ENCODE measurements at places on chromosomes 16 and 17.

GRCh38 chr17:11564589-11565380, 33.5 kb upstream of the DNAH9 start:
- ATAC-seq = no peak

GRCh38 chr16:75579281-75579834, 13.2 kb downstream of the GABARAPL2 start:
- ATAC-seq = no peak

DNA sequence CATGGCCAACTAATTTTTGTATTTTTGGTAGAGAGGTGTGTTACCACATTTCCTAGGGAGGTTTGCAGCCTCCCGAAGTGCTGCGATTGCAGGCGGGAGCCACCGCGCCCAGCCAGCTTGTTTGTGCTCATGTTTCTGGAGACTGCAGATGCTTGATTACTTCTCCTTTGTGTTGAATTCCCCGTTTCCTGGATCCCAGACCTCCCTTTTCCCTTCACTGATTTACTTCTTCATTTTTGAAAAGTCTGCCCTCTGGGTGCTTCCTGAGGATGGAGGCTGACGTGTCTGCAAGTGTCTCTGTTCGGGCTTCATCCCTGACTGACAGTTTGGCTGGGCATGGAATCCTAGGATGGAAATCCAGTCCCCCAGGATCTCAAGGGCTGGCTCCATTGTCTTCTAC, 7.0 kb upstream of the TRIM47 start:
- ATAC-seq = no peak

DNA sequence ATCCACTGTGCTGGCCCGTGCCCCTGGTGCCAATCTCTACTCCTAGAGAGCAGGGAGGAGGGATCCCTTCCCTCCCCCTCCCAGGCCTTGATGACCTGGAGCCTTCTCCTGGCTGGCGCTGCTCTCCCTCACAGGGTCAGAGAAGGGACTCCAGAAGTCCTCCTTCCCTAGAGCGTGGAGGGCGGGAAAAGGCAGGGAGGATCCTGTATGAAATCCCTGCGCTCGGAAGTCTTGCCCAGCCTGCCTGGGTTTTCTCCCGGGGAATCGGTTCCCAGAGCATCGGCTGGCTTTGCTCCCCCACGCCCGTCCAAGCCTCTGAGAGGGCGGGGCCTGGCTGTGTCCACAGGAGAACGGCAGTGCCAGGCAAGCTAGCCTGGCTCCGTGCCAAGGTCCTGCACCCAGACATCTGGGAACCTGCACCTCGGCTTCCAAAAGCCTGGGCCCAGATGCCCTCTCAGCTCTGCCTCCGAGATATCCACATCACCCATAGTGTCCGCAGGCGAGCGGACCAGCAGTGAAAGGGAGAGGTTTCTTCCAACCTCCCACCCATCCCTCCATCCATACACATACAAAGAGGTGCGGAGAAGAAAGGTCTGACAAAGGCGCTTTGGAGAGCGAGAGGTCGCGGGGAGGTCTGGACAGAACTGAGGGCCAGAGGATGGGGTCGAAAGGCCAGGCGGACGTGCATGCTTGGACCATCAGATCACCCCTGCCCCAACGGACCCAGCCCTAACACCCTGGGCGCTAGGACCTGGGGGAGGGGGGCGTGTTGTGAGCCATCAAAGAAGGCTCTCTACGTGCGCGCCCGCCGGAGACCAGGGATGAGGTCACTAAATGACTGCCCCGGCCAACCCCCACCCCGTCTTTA, 1.1 kb downstream of the MPP2 start:
- peak; percentile 29 for ATAC-seq

- ATAC-seq = no peak
Observed at GRCh38 chr17:41396996-41397660, at the start of gene KRT31. Gene KRT31, minus strand, starts transcription at chr17:41397608. Its CDS starts 69 bp downstream, at chr17:41397539.

DNA sequence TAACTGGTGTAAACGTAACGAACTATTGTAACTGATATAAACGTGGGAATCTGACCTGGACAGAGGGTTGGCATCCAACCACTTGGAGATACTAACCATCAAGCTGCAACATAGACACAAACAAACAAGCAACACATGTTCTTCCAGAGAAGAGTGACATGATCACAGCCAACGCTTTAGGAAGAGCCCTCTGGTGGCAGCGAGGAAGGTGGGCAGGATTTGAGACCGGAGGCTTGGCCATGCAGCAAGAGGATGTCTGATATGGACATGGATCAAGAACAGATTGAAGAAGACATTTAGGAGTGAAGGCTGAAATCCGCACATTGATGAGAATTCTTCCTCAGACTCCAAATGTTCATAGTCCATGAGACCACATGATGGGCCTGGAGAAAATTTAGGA, 40.3 kb upstream of the TNRC6A start:
- no peak for ATAC-seq

DNA sequence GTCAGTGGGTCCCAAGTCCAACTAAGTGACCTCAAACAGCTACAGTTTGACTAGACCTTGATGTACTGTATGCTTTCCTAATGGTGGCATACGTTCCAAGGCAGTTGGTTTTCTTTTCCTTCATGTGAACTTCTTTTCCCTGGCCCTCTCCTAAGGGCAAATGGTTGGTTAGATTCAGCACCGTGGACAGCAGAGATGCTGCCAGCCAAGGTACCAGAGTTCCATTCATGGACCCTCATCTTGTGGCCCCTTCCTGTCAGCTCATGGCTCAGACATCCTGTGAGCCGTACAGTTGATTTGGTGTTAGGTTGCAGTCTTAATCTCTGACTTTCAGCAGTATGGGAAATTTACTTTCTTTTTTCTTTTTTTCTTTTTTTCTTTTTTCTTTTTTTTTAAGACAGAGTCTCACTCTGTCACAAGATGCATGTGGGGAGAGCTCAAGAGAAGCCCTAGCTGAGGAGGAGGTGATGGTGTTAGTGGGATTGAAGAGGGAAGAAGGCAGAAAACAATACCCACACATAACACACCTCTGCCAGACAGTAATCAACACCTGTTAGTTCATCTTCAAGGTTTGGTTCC, 122.4 kb downstream of the USP31 start:
- no peak for ATAC-seq

DNA sequence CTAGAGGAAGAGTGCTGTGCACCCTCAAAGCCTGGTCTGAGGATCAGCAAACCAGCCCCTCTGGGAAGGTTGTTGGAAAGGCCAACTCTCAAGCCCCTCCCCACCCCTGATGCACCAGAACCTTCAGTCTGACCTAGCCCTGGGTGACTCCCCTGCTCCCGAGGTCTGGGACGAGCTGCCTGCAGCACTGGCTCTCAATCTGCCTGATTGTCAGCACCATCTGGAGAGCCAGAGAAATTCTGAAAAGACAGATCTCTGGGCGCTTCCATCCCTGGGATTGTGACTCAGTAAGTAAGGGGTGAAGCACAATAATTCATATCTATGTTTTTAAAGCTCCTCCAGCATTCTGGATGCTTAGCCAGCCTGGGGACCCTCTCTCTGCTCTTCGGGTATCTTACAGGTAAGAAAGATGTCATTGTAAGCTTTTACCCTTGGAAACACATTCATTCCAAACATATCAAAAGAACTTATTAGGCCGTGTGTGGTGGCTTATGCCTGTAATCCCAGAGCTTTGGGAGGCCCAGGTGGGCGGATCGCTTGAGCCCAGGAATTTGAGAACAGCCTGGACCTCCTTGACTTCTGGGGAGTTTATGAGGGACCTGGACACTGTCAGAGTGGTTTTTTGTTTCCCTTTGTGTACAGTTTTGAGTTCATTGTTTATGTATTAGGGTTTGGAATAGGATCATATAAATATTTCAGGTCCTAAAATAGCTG, 147.5 kb downstream of the KCNJ12 start:
- ATAC-seq = no peak

DNA sequence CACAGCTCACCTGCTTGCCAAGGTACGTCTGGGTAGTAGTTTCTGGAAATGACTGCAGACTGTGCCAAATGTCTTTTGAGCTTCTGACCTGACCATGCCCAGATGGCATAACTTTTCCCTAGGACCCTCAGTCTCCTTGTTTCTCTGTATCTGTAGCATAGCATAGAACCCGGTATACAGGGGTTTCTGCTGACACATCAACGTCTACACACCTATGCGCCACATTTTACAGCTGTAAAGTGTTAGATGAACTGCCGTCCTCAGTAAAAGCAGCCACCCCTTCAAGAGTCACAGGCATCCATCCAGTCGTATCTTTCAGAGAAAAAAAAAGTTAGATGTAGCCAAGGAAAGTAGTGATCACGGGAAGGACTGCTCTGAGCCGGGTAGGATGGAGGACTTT, 17.4 kb downstream of the KCTD2 start:
- ATAC-seq = no peak

DNA sequence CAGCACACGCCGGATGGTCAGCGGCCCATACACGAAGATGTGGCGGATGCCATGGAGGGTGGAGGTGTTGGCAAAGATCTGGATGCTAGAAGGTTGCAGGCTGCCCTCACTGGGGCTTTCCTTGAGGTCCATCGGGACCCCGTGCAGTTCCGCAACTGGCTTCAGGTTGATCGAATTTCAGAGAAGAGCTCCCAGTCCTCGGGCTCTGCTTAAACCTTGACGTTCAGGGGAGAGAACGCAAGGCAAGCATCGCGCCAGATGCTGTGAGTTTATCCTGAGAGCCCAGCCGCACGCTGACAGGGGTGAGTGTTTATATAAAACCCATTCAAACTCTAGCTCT, 98.7 kb upstream of the CCL2 start:
- no peak for ATAC-seq

All from activated CD4-positive, CD25-positive, alpha-beta regulatory T cell treated with anti-CD3 and anti-CD28 coated beads, Interleukin-2, amount 50 U/mL, for 24 hours (primary cell).